Activated CD4-positive, alpha-beta T cell treated with anti-CD3 and anti-CD28 coated beads, Interleukin-2, amount 10 ng/mL, durations not matched to agents 24 days and 14 days (primary cell): ENCODE measurements at places on chromosomes 7 and 10. TPM values are rescaled to one million over a fixed set of nuclear protein-coding genes. Genes with fewer than 3 reads are reported as not detected.

Gene LRRN3
- total RNA-seq: 53.4 and 56.5 TPM in 2 replicates

Gene TMEM196
- not detected in 2 replicates for total RNA-seq

Gene EN2
- total RNA-seq: not detected in 2 replicates

Gene RP9
- 23.2 and 25.1 TPM in 2 replicates for total RNA-seq

Gene AZGP1
- total RNA-seq: not detected in 2 replicates

Gene CHN2
- total RNA-seq: 0.33 TPM in 1 of 2 replicates, not detected in the other

Gene ANKRD61
- 0.31 and 0.58 TPM in 2 replicates for total RNA-seq

Gene PGAM2
- total RNA-seq: 0.42 TPM in 1 of 2 replicates, not detected in the other

Gene GPR141
- not detected in 2 replicates for total RNA-seq

Gene SLC16A12
- total RNA-seq: not detected in 2 replicates

Gene CADPS2
- not detected in 2 replicates for total RNA-seq

Gene PIP4K2A
- total RNA-seq: 94.6 and 101 TPM in 2 replicates

Gene FAM25A
- total RNA-seq: not detected in 2 replicates

Gene LGI1
- total RNA-seq: not detected in 2 replicates

Gene SFTPD
- total RNA-seq: not detected in 2 replicates

Gene TMEM176A
- not detected in 2 replicates for total RNA-seq

Gene TAC1
- total RNA-seq: 0.28 TPM in 1 of 2 replicates, not detected in the other

Gene ZFAND2A
- 19.9 and 24.2 TPM in 2 replicates for total RNA-seq

Gene HOGA1
- not detected in 2 replicates for total RNA-seq

Gene PRKAG2
- total RNA-seq: 14.3 and 15.5 TPM in 2 replicates

Gene MYH16
- total RNA-seq: not detected in 2 replicates

Gene CLCN1
- total RNA-seq: not detected in 2 replicates

Gene AOAH
- total RNA-seq: 17.6 and 17.8 TPM in 2 replicates

Gene CAMK2B
- 1.3 and 1.6 TPM in 2 replicates for total RNA-seq

Gene OGDHL
- total RNA-seq: 0.89 and 0.97 TPM in 2 replicates

Gene PSD
- 10.4 and 12.1 TPM in 2 replicates for total RNA-seq

Gene P4HA1
- 69.4 and 71.1 TPM in 2 replicates for total RNA-seq

Gene CREB5
- total RNA-seq: not detected in 2 replicates

Gene OR2A1
- total RNA-seq: not detected in 2 replicates

Gene SBDS
- total RNA-seq: 68.6 and 72.8 TPM in 2 replicates

Gene OR2A7
- total RNA-seq: 2.0 and 2.1 TPM in 2 replicates
